Stimulated activated CD8-positive, alpha-beta memory T cell treated with anti-CD3 and anti-CD28 coated beads, Interleukin-4, amount 100 ng/mL, for 48 hours (primary cell): ENCODE measurements at places on chromosomes 6 and 20.

DNA sequence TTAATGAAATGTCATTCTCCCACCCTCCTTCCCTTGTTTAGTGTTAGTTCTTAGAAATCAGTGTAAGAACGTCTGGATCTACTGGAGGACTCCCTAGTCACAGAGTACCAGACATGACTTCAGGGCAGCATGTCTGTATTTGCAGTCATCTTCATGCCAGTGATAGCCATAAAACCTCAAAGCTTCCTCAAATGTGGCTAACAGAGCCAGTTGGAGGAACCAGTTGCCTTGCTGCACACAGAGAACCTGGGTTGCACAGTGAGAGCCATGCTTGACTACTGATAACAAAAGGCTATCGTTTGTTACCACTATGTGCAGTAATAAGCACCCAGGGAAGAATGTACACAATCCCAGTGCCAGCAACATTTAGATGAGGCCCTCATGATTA lies 20.1 kb downstream of the NT5E start:
- no peak for DNase-seq

DNA sequence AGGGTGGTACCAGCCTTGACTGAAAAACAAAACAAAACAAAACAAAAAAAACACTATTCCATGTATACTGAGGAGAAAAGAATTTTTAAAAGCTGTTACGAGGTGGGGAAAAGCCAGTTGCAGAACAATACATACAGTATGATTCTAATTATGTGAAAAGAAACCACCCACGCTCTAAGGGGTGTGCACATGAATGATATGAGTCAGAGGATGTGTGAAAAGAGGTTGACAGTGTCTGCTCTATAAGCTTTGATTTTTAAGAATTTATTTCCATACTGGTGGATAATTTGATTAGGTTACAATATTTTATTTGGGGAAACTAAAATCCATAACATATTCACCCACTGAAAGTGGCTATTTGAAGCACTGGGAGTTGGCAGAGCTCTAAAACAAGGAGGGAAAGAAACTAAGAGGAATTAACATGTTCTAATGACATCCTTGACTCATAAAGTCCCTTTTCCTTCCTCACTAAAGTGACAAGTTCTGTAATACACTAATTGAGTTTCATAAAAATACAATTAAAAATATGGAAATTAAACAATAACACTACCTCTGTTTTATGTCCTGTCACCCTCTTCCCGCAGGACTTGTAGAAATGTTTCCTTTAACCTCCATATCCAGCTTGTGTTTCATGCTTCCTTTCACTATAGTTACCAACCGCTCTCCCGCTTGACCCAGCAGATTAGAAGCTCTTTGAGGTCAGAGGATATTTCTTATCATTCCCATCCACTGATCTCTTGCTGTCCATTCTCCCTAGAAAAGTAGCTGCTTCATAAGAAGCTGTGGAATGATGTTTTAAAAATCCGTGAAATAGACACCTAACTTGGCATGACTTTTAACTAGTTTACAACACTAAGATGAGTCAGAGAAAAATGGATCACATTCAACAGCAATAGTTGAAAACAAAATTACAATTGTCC lies 118.6 kb upstream of the CCDC28A start:
- peak; percentile 30 for DNase-seq

GRCh38 chr6:107344383-107344782 lies 115.0 kb downstream of the PDSS2 start:
- DNase-seq: no peak

GRCh38 chr20:20860078-20860806 lies 147.8 kb upstream of the RALGAPA2 start:
- DNase-seq: peak; percentile 99

DNA sequence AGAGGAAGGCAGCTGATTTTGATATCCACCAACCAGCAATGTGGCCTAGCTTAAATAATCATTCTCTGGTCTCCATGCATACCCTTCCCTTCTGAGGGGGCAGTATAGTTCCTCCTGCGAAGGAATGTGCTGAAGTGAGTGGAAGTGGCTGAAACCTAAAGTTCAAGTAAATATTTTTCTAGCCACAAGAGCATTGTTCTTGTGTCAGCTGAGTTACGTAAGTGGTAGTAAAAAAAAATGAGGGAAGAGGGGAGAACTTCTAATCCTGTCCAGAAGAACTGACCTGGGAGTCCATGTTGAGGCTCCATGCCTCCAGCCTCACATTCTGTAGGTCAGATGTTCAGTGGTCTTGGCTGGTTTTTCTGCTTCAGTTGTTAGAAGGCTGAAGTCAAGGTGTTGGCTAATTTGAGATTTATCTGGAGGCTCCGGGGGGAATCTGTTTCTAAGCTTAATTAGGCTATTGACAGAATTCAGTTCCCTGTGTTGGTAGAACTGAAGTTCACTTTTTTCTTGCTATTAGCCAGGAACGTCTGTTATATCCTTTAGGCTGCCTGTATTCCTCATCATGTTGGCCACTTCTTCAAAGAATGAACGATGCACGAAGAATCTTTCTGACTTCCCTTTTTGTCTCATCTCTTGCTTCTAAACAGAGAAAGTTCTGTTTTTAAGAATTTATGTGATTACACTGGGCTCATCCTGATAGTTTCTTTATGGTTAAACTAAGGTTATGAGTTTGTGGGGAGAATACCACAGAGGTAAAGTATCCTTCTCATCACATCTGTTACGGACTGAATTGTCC lies 207.1 kb upstream of the PRSS16 start:
- no peak for DNase-seq

DNA sequence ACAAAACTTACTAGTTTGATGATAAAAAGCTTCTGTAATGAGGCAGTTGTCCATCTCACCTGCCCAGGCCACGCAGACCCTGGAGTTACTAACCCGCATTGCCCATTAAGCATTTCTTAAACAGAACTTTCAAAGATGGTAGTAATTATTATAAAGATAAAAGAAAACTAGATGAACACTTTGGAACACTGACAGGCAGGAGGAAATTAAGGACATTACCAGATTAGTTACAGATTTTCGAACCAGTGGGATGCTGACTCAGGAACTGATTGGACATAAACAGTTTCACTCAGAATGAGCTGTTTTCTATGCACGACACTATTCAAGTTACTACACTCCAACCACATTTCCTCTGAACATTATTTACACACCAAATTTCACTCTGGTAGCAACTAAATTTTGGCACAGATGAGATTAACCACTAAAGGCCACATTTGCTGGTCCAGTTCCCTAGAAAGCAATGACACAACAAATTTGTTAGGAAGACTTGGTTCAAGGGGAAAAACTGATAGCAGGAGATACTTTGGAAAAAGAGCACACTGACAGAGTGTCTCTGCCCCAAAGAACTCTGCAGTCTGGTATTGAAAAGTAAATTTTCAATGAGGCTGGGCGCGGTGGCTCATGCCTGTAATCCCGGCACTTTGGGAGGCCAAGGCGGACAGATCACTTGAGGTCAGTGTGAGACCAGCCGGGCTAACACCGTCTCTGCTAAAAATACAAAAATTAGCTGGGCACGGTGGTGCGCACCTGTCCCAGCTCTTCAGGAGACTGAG lies 3.0 kb downstream of the ROMO1 start:
- DNase-seq: no peak

DNA sequence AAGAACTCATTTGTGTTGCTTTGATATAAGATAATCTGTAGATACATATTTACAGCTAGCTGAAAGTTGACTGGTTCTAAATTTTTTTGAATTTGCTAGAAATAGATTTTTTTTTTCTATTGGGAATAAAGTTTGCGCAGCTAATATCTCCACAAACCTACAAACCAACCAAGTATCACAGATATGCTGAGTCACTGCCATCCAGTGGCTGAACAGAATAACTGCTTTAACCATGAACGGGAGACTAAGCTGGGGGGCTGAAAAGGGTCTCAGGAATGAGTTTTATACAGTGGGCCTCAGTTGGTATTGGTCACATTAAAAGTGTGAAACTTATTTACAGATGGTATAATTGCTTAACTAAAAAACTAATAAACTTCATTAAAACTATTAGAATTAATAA lies 326.7 kb upstream of the CNR1 start:
- no peak for DNase-seq
